Right kidney (tissue), 9 donors: ENCODE measurements at places on chromosomes 5 and 9.

DNA sequence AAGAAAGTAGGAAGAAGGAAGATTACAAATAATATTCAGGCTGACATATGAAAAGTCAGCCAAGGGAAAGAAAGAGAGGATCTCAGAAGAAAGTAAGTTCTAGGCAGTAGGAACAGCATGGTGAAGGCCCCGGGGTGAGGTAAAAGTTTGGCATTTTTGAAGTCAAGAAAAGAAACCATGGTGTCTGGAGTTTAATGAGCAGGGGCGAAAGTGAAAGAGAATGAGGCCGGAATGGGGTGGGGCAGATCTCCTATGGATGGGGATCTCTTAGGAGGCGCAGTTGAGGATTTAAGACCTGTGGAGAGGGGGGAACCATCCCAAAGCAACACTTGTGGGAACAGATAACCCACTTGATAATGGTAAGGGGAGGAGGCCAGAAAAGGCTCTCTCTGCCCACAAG is 42.3 kb upstream of the SMAD5 start:
- DNase-seq, result no peak

GRCh38 chr9:107274096-107274495 is 9.0 kb upstream of the RAD23B start:
- DNase-seq, result no peak

- DNase-seq, result no peak
Measured at GRCh38 chr5:62354028-62354874, 48.2 kb downstream of the KIF2A start.

GRCh38 chr9:73223594-73223993 is 71.9 kb downstream of the ANXA1 start:
- no peak for DNase-seq

GRCh38 chr9:108663422-108663821 is 192.4 kb downstream of the ACTL7B start:
- DNase-seq, result no peak
